ENCODE measurements at places on chromosomes 5 and 9.

DNA sequence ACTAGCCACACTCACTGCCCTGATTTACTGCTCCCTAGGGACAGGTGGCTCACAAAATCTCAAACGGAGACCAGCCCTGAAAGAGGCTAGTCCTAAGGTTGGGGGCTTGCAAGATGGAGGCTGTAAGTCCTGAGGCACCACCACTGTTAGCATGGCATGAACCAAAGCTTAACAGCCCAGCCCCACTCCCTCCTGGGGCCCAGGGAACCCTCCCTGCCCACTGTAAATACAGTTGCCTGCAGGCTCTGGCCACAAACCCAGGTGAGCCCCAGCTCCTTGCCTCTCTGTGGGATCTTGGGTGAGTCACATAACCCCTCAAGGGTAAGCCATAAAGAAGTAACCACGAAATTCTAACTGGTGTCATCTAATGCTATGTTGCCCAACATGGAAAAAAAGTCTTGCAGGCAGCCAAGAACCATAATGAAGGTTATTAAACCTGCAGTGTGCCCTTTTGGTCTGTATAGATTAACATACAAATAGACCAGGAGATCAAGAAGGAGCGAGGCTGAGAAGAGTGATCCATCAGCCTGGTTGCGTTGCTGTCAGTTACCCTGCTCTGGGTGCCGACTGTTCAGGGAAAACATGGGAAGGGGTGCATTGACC lies 1.7 kb upstream of the POMT1 start:
- DNase-seq, result no peak

DNA sequence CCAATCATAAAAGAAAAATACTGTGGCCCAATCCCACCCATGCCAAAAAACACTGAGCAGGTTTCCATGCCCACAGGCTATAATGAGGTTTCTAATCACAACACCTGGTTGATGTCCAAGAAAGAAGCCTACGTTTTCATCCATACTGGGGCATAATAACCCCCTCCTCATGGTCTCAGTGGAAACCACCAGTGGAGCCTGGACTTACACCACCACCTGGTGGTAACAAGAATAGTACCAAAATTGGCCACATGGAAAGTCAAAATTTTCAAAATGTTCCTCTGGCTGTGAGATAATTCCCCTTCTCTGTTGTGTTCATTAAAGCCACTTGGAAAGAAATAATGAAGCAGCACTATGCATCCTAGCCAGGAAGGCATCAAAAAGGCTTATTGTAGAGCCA lies 687.3 kb upstream of the ST8SIA4 start:
- no peak for DNase-seq

- no peak for DNase-seq
These were observed 21.7 kb downstream of the SLC9A3 start for GRCh38 chr5:502325-503079.

- DNase-seq, result no peak
These were observed 499 bp downstream of the FBLL1 start for GRCh38 chr5:168529374-168530234.

GRCh38 chr5:60277941-60278340 lies 384.4 kb upstream of the PDE4D start:
- no peak for DNase-seq

- DNase-seq, result no peak
These were observed 64.8 kb downstream of the ACER2 start for GRCh38 chr9:19473605-19474004.

- no peak for DNase-seq
These were observed 937 bp upstream of the HMGCR start for GRCh38 chr5:75335952-75336614.

DNA sequence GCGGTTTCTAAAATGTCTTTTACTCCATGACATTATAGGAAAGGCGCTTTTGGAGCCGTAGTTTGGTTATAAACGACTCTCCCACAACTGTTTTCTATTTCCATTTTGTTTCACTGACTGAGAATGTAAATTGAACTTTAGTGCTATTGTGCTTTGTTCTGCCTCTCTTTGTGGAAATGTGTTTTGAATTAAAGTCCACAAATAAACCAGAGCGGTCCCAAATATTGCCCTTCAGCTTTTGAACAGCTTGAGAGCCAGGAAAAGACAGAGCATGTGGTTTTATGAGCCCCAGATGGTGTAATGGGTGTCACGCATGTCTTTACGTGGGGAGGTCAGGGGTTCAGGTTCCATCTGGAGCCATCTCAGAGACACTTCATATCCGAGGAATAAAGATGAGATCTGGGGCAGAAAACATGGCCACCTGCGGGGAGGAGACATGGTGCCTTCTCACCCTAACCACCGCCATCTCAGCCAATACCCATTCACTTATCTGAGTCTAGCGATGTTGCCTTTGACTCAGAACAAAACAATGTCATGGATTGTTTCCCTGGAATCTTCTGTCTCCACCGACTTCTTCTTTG lies 42.5 kb upstream of the ROR2 start:
- DNase-seq, result no peak

GRCh38 chr5:153752890-153753289 lies 262.4 kb downstream of the GRIA1 start:
- no peak for DNase-seq

DNA sequence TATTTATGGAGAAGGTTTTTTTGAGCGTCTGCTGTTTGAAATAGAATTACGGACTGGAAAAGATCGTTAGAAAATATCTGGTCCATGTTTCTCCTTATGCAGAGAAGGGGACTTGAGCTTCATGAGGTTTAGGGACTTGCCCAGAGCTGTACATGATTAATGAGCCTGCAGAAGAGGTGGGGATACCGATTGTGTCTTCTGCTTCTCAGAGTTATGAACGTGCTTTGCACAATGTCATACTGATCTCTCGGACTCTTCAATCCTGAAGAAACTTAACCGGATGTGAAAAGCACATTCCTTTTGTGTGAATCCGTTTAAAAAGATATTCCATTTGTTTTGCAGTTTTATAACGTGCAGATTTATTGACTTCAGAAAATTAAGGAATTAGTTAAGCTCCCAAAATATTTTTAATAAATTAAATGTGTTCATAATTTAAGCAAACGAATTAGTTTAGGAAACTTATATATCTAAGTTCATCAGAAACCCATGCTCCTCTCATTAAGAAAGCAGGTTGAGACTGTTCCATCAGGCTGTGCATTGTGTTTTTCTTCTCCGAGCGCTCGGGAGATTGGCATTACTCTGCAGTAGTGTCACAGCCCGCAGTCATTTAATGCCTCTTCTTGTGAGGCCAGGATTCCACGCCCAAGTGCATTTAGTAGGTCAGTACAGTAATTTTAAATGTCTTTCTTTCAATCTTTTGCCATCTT lies 40.8 kb upstream of the MEF2C start:
- DNase-seq, result no peak

GRCh38 chr9:76887003-76887821 lies 18.7 kb downstream of the PRUNE2 start:
- DNase-seq, result no peak

GRCh38 chr9:3237121-3237520 lies 288.7 kb downstream of the RFX3 start:
- DNase-seq, result no peak

DNA sequence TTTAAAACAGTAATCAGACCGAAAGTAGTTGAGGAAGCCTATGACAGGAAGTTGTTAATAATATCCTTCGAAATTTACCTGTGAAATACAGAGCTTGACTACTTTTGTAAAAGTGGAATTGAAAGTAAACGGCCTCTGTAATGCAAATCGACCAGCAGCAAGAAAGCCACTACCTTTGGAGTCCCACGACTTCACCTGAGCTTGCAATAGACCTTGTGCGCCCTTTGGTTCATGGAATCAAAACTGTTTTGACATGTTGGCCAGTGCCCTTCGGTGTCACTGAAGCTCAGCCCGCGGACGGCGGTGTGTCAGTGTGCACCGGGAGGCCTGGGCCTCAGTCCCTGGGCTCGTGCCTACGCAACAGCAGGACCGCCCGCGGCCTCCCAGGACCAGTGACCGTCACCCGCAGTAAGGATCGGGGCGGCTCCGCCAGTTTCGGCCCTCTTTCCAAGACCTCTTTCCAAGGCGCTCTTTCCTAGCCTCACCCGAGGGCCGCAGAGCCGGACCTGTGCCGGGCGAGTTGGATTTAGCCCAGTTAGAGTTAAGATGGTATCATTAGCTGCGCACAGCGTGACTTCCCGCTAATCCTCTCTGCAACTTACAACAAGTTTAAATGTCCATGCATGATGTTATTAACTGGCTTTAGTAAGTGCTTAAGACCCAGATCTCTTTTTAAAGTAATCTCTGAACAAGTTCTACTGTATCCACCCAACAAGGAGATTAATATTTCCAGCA lies 223.3 kb downstream of the MEF2C start:
- no peak for DNase-seq

DNA sequence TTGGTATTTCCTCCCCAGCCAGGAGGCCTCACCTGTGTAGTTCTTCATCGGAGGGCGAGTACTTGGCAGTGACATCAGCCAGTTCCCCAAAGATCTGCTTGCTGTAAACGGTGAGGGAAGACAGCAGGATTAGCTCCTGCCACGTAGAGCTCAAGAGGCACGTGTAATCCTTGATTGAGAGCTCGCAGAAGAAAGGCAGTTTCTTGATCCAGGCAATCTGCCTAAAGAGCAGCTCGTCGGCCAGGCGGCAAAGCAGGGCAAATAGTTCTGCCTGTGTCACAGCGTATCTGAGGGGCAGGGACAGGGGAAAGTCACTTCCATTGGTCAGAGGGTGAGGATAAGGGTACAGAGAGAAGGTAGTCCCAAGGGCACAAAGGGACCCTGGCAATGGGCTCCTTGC lies 28.6 kb upstream of the NR5A1 start:
- DNase-seq, result no peak

DNA sequence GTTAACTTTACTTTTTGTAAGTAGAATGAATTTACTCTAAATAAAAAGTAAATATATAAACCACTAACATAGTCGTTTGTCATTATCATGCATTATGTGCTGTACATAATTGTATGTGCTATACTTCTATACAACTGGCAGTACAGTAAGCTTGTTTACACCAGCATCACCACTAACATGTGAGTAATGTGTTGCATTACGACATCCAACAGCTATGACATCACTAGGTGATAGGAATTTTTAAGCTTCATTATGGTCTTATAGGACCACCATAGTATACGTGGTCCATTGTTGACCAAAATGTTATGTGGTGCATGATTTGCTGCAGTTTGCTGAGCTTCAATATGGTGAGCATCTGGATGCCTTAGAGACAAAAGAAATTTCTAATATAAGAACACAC lies 819.1 kb upstream of the GRAMD2B start:
- no peak for DNase-seq

GRCh38 chr5:39616131-39616530 lies 191.4 kb upstream of the DAB2 start:
- DNase-seq, result no peak

DNA sequence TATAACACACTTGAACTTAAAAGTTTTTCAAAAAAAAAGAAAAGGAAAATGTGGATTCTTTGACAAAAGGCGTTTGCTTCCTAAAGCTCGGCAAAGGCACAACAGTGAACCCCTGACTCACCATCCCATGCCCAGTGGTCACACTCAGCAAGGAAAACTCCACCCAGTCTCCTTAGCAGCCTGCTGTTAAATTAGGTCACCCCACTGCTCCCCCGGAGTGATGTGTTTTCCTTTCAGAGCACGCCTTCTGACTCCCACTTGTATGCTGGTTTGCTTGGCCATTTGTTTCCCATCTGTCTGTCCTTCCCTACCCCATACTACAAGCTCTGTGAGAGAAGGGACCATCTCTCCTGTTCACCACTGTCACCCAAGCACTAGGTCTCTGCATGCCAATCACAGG lies 23.8 kb downstream of the RETREG1 start:
- no peak for DNase-seq

DNA sequence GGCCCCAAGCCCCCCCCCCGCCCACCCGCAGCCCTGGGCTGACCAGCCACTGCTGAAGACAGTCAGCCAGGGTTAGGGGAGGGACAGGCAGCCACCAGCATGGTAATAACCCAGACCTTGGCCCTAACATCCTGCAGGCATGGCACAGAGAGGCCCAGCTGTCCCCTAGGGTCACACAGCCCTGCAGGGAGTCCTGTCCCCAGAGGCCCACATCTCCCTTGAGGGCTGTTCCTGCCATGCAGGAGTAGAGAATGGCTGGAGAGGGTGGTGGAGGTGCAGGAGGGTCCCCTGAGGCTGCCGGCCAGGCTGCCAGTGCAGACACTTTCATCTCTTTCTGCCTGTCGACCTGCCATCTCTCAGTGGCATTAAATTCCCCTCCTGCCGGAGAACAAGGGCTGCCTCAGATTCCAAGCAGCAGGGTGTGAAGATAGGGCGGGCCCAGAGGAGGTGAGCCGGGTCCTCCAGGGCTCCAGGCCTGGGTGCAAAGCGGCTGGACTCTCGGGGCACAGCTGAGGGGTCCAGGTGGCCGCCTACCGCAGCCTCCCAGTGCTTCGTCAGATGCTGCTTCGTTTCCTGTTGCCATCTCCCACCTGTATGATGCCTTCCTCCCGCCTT lies 40.0 kb downstream of the CXXC5 start:
- DNase-seq, result no peak

GRCh38 chr9:107242073-107243030 lies 40.7 kb upstream of the RAD23B start:
- DNase-seq, result no peak

GRCh38 chr5:95723632-95724369 lies 7.3 kb upstream of the RHOBTB3 start:
- DNase-seq, result no peak

- DNase-seq, result no peak
These were observed 232.4 kb downstream of the PCSK1 start for GRCh38 chr5:96200641-96201040.

DNA sequence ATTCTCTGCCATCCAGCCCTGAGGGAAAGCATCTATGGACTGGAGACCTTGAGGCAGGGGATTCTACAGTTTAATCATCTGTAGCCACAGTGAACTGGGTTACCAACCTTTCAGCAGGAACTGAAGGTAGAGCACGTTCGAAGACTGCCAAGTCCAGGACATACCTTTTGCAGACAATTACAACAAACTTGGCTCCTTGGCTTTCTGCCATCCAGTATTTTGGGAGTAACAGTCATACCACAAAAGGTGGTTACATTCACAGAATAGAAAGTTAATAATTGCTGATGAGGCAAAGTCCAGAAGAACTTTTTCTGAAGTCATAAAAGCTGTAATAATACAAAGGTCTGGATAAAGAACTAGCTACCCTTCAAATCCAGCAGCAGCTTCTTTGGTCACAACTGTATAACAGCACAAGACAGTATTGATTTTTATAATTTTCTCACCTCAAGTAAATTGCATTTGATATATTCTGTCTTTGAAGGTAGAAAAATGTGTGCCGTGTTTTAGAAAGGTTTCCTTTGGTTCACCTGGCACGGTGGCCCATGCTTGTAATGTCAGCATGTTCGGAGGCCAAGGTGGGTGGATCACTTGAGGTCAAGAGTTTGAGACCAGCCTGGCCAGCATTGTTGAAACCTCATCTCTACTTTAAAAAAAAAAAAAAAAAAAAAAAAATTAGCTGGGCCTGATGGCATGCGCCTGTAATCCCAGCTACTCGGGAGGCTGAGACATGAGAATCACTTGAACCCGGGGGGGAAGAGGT lies 236.6 kb downstream of the NR3C1 start:
- DNase-seq, result no peak

- DNase-seq, result no peak
These were observed 333.6 kb upstream of the MEF2C start for GRCh38 chr5:89216606-89217005.

Measured in cortex of kidney (tissue), 1 donor.